Fibroblast of upper back skin (primary cell): ENCODE measurements at places on chromosomes 7 and 10.

- no peak for DNase-seq
These were observed 77.6 kb upstream of the JAZF1 start for GRCh38 chr7:28258240-28258639.

DNA sequence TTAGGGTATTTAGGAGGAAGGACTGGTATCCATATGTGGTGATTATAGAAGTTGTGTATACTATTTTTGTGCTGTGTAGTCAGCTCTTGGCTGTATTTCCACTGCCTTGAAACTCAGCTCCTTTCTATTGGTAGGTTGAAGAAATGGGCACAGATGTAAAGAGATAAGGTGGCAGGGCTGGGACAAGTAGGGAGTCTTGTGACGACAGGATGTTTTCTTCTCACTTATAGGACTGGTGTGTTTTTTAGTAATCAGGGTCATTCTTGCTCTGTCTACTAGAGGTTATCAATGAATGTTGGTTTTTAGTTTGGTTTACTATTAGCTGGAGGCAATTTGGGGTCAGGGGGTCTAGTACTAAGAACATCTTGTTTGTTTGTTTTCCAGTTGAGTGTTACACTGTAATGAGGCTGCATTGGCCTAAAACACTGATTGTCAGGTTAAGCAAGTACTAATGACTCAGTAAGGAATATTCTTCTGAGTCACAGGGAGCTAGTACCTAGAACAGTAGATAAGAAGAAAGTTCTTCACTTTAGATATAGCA, 11.8 kb downstream of the UBN2 start:
- DNase-seq = no peak

DNA sequence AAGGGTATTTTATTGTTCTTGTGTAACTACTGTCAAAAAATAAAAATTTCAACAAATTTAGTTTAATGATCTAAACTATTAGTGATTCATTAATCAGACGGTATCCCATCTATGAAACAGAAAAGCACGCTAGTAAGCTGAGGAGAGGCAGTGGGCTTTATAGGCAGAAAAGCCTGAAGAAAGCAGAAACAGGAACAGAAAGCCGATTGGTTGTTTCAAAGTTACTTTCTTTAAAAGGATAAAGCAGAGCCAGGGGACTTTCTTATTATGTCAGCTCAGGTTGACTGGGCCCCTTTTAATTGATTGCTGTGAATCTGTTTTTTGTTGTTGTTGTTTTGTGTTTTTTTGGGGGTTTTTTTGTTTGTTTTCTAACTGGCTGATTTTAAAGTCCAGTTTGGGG, 105.5 kb downstream of the TES start:
- no peak for DNase-seq

DNA sequence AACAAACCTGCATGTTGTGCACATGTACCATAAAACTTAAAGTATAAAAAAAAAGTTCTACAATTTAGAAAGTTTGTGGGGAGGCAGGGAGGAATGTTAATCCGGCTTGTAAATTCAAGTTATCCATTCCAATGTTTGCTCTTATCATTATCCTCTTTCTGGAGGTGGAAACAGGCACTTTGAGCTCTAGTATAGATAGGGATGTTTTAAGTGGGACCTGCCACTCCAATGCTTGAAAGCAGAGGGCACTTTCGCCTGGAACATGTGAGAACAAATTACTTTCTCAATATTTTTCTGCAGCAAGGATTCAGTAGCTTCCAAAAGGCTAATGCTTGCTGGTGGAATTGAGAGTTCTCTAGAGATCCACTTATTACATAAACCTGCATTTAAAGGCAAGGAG, 45.6 kb downstream of the FEZF1 start:
- DNase-seq = no peak

DNA sequence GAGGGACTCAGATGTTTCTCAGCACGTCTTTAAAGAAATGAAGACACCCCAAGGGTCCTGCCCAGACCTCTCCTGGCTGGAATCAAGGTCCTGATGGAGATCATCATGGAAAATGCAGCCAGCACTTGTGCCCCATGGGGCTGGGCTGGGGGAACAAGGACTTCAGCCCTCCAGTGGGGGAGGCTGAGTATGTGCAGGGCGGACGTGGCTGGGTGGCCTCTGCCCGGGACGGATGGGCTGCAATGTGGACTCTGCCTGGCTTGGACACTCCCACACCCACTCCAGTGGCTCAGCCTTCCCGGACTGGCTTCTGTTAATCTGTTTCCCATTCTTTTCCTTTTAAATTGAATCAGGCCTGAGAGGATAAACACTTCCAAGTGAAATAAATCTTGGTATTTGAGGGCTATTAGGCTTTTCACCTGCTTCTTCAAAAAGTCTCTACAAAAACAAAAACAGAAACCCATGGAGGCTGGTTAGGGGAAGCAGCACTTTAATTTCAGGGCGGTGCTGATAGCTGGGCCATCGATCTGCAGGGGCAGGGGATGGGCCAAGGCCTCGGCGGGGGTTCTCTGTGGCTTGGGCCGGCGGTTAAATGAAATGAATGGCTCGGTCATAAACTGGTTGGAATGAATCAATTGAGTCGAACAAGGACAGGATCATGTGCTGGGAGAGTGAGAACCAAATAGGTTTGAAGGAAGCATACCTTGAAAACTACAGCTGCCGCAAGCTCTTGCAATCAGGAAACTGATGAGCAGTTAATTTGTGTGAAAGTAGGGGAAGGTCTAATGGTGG, 51.4 kb downstream of the ADARB2 start:
- DNase-seq = no peak

- DNase-seq = no peak
These were observed 348.1 kb upstream of the VWC2 start for GRCh38 chr7:49425277-49425818.

DNA sequence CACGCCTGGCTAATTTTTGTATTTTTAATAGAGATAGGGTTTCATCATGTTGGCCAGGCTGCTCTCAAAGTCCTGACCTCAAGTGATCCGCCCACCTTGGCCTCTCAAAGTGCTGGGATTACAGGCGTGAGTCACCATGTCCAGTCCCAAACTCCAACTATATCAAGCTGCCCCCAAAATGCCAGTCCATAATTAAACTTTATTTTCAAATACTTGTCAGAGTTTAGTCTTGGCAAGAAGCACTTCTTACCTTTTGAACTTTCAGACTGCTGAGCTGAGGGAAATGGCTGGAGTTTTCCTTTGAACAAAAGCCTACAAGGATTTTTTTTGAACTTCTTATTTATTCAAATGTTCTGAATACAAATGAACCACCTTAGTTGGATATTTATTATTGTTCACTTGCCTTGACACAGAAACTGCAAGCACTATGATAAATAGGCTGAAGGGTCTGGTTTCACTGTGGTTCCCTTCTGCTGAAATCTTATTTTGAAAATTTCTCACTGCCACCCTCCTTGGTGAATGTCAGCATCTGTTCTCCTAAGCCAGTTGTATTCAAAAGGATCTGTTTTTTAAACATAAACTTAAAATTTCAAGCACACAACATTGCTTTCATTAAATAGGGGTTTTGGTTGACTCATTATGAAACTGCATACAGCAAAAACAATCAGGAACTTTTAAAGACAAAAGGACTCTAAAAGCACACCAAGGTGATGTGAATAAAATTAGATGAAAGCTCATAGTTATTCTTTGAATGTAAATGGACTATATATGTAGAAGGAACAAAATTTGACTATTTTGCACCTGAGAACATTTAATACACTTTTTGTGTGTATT, 101.7 kb upstream of the SLC26A5 start:
- DNase-seq = no peak

GRCh38 chr7:132996581-132997242, 85.2 kb downstream of the CHCHD3 start:
- DNase-seq = peak; percentile 16

DNA sequence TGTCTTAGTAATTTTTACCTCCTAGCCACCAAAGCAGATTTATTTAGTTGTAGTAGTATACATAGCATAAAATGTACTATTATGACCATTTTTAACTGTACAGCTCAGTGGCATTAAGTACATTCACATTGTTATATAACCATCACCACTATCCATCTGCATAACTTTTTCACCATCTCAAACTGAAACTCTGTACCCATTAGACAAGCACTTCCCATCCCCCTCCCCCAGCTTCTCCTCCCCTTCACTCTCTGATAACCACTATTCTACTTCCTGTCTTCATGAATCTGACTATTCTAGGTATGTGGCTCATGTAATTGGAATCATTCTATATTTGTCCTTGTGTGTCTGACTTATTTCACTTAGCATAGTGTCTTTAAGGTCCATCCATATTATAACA, 71.9 kb downstream of the MRPL32 start:
- peak; percentile 64 for DNase-seq

- peak; percentile 41 for DNase-seq
These were observed 36.9 kb upstream of the SH2D4B start for GRCh38 chr10:80500572-80501380.

- DNase-seq = no peak
These were observed 154.8 kb downstream of the GRID1 start for GRCh38 chr10:86211691-86212390.

DNA sequence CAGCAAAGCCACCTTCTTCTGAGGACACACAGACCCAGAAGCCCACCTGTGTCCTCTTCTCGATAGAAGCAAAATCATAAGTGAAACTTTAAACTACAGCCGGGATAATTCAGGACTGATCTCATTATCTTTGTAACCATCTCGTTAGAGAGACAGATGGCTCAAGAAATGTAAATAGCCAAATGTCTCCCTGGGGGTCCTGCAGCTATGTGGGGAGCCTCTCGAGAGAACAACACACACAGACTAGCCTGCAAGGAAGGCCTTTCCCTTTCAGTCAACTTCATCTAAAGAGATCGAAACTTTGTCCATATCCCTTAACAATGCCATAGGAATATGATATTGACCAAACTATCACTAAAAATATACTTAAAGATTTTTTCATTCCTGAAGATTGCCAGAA, 93.5 kb downstream of the VWC2 start:
- no peak for DNase-seq

DNA sequence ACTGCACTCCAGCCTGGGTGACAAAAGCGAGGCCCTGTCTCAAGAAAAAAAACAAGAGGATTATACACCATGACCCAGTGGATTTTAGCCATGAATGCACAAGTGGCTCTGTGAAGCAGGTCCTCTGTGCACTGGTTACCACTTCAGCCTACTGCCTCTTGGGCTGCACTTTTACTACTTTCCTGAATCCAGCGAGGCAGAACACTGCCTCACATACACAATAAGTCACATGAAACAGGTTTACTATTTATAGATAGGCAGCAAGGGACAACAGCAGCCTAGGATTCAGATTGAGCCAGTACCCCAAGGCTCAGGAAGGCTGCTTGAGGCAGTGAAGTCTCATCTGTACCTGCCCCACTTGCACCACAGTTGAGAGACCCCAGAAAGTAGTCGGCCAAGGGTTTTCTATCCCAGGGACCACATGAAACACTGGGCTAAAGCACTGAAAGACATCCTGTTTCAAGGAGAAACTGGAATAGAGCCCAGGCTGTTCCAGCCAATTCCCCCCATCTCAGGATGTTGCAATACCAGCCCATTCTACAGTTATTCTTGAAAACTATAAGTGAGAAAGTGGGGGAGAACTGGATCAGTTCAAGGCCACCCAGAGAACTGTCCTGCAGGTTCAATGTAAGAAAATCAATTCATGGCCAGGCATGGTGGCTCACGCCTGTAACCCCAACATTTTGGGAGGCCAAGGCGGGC, 10.3 kb upstream of the OGDH start:
- peak; percentile 37 for DNase-seq

DNA sequence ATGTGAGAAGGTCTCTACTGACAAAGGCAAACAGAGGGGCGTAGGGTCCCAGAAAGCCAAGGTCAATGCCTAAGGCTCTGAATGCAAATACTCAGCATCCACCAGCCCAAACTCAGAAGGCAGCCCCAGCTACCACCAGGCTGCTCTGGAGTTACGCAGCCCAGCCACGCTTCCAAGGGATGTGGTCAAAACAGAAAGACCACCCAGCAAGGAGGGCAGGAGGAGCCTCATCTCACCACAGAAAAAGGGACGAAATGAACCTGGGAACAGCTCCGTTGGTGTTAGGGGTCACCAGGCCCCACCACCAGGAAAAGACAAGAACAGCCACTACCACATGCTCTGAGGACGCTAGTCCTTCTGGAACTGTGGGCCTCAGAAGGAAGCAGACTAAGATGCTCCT, 65.1 kb downstream of the CTBP2 start:
- DNase-seq = no peak

- no peak for DNase-seq
These were observed 25.2 kb upstream of the WNT16 start for GRCh38 chr7:121303422-121304101.

GRCh38 chr7:14197280-14197679, 207.8 kb upstream of the ETV1 start:
- peak; percentile 18 for DNase-seq

GRCh38 chr7:137203351-137203750, 140.2 kb downstream of the PTN start:
- DNase-seq = no peak

- DNase-seq = no peak
These were observed 94.3 kb upstream of the ETV1 start for GRCh38 chr7:14083761-14084160.

GRCh38 chr10:84172467-84173356, 889 bp upstream of the GPR15LG start:
- no peak for DNase-seq

- DNase-seq = no peak
These were observed 132.3 kb upstream of the CDK1 start for GRCh38 chr10:60645980-60646379.

GRCh38 chr10:94409021-94409657, 6.8 kb downstream of the TBC1D12 start:
- DNase-seq = no peak

- DNase-seq = peak; percentile 14
These were observed 799 bp downstream of the VAX1 start for GRCh38 chr10:117137031-117137910.

DNA sequence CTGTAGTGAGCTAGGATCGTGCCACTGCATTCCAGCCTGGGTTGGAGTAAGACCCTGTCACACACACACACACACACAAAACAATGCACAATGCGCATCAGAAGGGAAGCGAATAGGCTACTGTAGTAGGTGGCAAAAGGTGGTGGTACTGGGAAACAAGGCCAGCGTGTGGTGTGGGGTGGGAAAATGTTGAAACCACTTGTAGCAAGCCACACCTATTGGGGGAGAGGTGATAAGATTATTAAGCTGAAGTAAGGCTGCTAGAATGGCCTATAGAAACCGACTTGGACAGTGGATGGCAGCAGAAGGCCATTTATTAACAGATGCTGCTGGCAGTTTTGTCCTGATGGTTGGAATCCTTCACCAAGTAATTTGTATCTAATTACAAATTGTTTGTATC, 7.2 kb upstream of the CHCHD1 start:
- DNase-seq = peak; percentile 20

- no peak for DNase-seq
These were observed 2.2 kb upstream of the STRIP2 start for GRCh38 chr7:129431911-129432643.
